ENCODE measurements at places on chromosomes 7 and 10.

DNA sequence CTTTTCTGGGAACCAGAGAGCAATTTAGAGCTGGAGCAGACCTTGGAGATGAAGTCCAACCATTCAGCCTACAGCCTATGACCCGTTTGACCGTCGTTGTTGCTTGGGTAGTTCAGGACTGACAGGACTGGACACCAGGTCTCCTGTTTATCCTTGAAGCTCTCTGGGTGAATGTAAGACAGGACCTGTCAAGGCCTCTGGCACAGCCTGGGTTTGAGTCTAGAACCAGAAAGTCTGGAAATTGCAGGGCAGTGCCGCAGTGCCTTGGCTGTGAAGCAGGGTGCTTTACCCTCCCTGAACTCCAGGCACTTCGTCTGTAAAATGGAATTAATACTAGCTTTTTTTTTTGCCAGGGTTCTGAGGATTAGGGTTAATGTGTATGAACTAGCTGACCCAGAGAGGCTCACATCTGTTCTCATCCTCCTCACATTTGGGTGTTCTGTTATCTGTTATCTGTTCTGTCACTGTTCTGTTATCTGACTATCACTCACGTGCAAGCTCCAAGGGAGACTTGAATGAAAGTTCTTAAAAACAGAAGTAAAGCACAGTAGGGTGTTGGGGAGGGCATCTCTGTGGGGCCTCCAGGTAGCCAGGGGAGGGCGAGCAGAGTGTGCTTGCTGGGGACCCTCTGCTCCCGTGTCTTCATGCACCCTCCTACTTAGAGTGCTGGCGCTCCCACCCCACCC is 9.9 kb downstream of the BLVRA start:
- no peak for DNase-seq

DNA sequence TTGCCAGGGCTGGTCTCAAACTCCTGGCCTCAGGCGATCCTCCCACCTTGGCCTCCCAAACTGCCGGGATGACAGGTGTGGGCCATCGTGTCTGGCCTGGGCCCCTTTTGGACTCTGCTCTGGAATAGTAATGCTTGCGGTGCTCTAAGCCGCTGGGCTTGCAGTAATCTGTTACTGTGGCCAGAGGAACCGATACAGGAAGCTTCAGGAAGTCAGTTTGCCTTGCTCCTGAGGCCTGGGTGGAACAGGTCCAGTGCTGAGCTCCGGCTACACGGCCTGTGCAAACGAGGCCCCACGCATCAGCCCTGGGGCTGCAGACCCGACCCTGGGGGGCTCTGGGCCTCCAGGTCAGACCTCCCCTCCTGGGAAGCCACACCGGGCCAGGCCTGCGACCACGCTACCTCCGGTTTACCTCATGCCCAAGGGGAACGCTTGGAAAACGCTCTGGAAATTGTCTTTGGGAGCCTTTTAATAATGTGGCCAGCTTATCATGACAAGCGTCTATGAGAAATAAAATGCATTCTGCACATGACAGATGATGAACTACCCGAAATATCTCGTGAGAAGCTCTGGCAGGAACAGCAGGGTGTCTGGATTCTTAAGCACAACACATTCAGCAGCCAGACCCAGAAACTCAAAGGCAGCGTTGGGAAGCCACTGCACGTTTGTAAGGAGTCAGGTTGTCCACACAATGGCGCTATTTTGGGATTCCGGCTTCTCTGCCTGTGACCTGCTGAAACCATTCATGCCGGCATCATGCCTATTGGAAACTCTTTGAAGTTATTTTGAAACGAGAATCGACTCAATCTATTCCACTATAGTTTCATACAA is 10.1 kb upstream of the ADAP1 start:
- DNase-seq = no peak

DNA sequence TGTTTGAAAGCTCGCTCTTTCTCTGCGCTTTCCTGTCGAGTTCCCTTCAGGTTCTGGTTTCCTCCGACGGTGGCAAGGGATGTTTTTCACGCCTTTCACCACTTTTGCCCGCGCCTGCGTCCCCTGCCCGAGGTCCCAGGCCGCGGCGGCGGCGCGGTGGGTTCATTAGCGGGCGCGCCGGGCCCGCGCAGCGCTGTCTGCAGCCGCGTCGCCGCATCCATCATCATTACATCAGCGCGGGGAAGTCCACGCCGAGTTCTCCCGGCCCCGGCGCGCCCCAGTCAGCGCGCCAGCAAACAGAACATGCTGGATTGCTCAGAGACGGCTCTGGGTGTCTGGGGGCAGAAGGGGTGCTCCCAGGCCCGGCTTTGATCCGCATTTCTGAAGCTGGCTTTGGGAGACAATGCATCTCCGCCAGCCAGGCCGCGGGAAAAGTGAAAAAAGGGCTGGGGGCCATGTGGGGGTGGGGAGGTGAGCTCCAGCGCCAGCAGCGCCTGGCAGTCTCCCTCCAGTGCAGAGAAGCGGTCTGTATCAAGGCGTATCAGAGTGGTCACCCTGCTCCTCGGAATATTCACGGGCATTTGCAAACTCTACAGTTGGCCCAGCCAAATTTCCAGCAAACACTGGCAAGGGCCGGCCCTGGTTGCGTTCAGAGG is 8.9 kb downstream of the GLI3 start:
- no peak for DNase-seq

- DNase-seq = no peak
Measured at GRCh38 chr10:117969592-117969991, 77.1 kb downstream of the RAB11FIP2 start.

GRCh38 chr10:77351386-77351785 is 286.2 kb downstream of the KCNMA1 start:
- DNase-seq = no peak

GRCh38 chr7:86904949-86905834 is 154.3 kb downstream of the ELAPOR2 start:
- no peak for DNase-seq

All from KG1 (cell line).